ENCODE measurements at places on chromosomes 6 and 20.

DNA sequence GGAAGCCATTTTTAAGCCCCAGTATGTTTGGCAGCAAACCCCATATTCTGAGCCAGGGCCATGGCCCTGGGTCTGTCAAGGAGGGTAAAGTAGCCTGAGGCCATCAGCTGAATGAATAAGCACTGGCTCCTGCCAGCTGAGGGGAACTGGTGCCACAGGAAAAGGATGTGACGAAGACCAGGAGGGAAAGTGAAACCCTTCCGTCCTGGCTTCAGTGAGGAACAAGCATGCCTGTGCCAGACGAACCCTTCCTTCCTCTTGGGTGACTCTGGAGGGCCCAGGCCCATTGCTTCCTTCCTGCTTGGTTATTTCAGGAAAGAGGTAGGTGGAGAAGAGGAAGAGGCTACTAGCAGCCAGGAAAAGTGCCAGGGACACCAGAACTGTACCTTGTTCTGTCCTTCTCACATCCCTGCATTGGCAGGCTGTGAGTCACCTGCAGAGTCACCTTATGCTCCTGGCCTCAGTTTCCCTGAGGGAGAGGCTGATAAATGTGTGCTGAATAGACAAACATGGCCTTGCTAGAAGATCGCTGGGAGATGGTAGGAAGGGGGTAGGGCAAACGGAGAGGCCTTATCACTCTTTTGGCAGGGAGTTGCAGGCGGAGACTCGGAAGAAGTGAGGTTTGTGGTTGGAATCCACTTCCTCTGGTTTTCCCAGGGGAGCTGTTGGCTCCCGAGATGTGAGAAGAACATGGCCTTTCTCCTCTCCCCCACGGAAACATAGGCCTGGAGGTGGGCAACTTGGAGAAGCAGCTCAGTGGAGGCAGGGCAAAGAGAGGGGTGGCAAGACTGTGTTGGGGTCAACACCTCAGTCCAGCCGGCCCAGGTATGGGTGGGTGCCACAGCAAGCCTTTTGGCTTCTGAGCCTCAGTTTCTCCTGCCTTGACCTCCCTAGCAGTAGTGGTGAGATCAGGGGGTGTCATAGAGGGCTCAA is 37.4 kb downstream of the COX4I2 start:
- peak; percentile 43 for DNase-seq

DNA sequence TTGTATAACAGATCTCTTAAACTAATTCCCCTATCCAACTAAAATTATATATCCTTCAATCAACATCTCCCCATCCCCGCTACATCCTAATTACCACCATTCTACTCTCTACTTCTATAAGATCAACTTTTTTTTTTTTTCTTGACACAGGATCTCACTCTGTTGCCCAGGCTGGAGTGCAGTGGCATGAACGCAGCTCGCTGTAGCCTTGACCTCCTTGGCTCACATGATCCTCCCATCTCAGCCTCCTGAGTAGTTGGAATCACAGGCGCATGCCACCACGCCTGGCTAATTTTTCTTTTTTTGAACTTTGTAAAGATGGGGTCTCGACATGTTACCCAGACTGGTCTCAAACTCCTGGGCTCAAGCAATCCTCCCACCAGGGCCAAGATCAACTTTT is 5.0 kb downstream of the DNAAF9 start:
- DNase-seq = no peak

DNA sequence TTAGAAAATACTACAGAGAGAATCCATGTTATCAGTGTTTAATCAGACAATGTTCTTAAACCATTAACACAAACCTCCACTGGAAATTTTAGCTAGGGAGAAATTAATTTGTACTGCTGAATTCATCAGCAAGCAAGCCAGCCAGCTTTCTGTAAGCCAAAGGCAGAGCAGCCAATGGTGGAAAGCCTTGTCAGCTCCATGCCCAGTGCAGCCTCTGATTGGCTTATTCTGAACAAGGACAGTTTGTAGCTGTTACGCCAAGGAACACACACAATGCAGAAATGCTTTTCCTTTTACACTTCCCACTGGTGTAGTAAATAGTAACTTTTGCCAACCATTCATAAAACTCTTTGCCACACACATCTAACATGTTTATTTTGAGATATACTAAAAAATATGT is 265.0 kb downstream of the TENT5A start:
- DNase-seq = no peak

- peak; percentile 43 for DNase-seq
Measured at GRCh38 chr6:152863618-152864326, 113.2 kb downstream of the VIP start.

GRCh38 chr20:4942331-4942730 is 59.0 kb downstream of the SLC23A2 start:
- no peak for DNase-seq

- DNase-seq = no peak
Measured at GRCh38 chr20:59359906-59360725, 59.7 kb downstream of the EDN3 start.

DNA sequence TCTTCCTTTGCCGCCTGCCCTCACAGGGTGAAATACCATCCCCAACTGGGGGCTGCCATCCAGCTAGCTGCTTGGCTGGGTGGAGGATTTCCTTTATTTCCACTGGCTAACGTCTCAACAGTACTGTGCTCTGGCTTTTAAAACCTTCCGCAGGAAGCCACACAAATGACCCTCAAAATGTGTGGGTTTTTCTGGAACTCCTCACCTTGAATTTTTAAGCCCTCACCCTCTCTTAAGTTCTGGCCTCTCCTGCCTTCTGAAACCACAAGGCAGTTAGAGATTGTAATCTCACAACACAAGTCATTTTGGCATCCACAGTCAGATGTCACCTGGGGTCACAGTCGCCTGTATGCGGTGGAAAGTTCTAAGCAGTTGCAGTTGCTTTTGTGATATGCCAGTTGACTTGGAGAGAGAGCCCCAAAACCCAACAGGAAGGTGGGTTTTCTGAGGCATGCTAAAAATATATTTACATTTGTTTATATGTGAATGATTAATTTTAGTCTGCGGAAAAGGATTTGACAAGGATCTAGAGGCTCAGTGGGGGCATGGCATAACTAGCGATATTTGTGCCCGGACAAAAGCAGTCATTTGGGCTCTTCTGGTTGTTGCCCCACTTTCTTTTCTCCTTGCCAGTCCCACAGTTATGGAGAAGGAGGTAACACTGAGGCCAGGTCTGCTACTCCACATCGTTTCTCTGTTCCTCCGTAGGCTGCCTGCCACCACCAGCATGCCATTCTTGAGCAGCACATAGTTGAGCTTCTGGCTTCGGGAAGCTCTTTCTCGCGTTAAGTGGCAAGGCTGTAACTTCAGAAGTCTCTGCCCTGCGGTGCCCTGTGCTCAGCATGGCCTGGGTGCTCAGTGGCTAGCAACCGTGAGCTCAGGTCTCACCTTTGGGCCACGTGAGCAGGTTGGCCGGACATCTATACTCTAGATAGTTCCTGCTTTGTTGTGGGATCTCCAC is 335.3 kb downstream of the CD83 start:
- peak; percentile 9 for DNase-seq

DNA sequence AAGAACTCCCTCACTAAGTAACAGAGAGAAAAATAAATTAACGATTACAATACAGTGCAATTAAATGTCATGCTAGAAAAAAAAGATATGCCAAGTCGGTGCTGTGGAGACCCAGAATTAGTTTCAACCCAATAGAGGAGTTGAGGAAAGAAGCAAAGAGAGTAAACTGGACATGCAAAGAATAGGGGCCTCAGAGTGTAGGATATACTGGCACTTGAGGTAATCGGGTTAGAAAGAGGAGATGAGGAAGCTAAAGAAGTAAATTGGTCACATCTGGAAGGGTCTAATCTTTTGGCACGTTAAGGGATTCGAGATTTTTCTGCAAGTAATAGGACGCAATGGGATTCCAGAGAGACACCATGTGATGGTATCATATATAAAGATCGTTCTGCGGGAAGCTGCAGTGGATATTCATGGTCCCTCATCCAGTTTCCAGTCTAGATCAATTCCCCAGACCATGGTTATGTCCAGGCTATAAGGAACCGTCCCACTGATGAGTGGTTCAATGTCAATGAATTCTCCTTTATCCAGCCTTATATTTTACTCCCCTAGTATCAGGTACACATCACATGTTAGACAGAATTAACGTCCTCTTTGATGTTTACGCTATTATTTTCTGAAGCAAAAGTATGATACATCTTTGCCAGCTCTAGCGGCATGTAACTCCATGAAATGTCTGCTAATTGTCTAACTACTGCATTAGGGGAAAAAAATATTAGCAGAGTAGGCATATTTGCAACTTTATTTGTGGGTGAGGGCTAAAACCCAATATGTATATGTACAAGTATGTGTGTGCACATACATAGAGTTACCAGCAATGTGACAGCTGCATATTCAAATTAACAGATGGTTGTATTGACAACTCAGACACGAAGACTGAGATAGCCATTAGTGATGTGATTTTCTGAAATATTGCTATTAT is 1.1 kb upstream of the TBC1D32 start:
- no peak for DNase-seq

GRCh38 chr6:17227403-17227802 is 53.8 kb upstream of the RBM24 start:
- DNase-seq = no peak

- no peak for DNase-seq
Measured at GRCh38 chr6:63347599-63347998, 27.8 kb upstream of the LGSN start.
